ENCODE measurements at places on chromosomes 2 and 18.

DNA sequence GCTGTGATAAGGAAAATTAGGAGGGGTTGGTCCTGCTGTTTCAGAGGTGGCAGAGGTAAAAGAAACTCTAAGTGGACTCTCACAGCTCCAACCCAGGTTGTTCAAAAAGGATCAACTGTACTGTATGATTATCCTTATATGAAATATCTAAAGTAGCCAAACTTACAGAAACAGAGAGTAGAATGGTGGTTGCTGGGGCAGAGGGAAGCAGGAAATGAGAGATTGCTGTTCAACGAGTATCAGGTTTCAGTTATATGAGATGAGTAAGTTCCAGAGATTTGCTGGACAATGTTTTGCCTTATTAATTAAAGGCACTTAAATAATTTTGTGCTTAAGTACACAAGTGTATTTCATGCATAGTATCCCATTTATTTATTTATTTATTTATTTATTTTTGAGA is 972.0 kb upstream of the LRRTM1 start:
- DNase-seq, result no peak
- no peak overlapping the region for H3K4me3 ChIP-seq
- no peaks in the 10 kb centered on the region for H3K27me3 ChIP-seq
- H3K27ac ChIP-seq, result no peak overlapping the region

DNA sequence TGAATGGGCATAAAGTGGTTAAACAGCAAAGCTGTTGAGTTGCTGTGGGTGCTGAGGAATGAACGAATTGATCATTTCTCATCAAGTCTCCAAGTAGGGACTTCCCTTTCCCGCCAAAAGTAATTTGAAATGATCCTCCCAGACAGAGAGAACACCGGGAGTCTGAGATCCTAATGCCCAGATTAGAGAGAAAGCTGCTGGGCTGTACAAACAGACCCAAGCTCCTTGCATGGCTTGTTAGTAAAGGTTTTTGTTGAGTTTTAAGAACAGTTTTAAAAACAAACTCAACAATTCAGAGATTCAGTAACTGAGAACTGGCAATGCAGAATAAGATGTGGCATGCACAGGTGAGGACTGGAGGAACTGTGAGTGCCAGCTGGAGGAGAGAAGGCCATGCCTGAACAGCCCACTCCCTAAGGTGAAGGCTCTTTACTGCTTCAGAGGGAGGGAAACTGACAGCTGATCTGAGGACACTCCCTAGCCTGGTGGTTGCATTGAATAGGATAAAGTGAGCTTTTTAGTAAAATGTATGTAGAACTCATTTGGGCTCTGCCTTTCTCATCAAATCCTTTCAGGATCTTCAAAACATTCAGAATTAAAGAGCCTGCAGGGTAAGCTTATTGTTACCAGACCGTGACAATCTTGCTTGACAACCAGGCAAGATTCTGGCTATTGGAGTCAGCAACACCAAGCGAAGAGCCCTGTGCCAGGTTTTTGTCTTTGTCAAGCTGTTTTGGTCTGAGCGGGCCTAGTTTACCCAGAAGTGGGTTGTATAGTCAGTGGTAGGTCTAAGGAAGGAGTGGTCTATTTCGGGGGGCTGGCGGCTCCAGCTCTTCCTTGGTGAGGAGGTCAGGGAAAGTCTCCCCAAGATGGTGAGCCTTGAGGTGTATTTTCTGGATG is 63.2 kb upstream of the IGFBP5 start:
- no peak overlapping the region for H3K27ac ChIP-seq
- no peaks in the 10 kb centered on the region for H3K36me3 ChIP-seq
- H3K4me3 ChIP-seq, result no peak overlapping the region
- H3K4me1 ChIP-seq, result no peaks in the 10 kb centered on the region

GRCh38 chr2:66852953-66853352 is 418.0 kb downstream of the MEIS1 start:
- H3K27me3 ChIP-seq, result no peaks in the 10 kb centered on the region
- no peak for DNase-seq
- H3K36me3 ChIP-seq, result no peaks in the 10 kb centered on the region
- H3K4me3 ChIP-seq, result no peak overlapping the region
- H3K27ac ChIP-seq, result no peak overlapping the region
- no peaks in the 10 kb centered on the region for H3K4me1 ChIP-seq

DNA sequence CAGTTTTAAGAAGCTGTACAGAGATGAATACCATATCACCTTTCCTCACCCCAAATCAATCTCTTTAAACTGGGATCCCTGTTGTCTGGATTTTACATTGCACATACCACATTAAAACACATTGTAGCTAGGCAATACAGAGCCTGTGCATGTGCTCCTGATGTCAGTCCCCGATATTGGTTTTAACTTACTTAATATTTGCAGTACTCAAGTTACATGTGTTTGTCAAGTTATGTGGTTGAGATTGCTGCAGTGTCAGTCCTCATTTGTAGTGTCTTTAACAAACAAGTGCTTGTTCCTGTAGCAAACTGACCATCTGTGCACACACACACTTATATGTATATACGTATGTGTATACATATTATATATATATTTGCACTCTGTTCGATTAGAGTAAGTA is 10.4 kb upstream of the UBE2E3 start:
- H3K27me3 ChIP-seq, result no peaks in the 10 kb centered on the region
- no peak overlapping the region for H3K27ac ChIP-seq
- DNase-seq, result no peak
- no peak overlapping the region for H3K4me3 ChIP-seq
- no peaks in the 10 kb centered on the region for H3K36me3 ChIP-seq
- H3K4me1 ChIP-seq, result no peaks in the 10 kb centered on the region

GRCh38 chr2:223526106-223526505 is 76.1 kb downstream of the SCG2 start:
- no peak overlapping the region for H3K4me3 ChIP-seq
- no peak overlapping the region for H3K27ac ChIP-seq
- no peaks in the 10 kb centered on the region for H3K27me3 ChIP-seq
- H3K4me1 ChIP-seq, result no peaks in the 10 kb centered on the region
- no peak for DNase-seq

DNA sequence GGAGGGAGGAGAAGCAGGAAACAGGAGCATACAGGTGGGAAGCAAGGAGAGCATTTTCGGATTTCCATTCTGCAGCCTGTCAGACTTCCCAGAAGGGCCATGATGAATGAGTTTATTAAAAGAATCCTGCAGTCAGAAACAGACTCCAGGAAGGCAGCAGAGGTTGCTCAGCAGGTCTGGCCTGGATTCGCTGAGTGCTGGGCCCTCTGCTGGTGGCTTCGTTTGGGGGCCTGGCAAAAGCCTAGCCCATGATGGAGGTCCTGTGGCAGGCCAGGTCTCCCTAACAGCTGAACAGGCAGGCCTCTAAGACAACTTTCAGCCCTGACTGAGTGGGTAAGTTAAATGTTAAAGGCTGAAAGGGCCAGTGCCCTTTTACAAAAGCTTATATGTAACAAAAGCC is 108.2 kb upstream of the CAPN13 start:
- no peak overlapping the region for H3K27ac ChIP-seq
- H3K27me3 ChIP-seq, result no peaks in the 10 kb centered on the region
- H3K4me3 ChIP-seq, result no peak overlapping the region
- no peaks in the 10 kb centered on the region for H3K36me3 ChIP-seq
- no peaks in the 10 kb centered on the region for H3K4me1 ChIP-seq

GRCh38 chr2:225584796-225585195 is 185.3 kb downstream of the NYAP2 start:
- H3K4me3 ChIP-seq, result no peak overlapping the region
- H3K27ac ChIP-seq, result no peak overlapping the region
- H3K4me1 ChIP-seq, result no peaks in the 10 kb centered on the region
- no peak for DNase-seq

DNA sequence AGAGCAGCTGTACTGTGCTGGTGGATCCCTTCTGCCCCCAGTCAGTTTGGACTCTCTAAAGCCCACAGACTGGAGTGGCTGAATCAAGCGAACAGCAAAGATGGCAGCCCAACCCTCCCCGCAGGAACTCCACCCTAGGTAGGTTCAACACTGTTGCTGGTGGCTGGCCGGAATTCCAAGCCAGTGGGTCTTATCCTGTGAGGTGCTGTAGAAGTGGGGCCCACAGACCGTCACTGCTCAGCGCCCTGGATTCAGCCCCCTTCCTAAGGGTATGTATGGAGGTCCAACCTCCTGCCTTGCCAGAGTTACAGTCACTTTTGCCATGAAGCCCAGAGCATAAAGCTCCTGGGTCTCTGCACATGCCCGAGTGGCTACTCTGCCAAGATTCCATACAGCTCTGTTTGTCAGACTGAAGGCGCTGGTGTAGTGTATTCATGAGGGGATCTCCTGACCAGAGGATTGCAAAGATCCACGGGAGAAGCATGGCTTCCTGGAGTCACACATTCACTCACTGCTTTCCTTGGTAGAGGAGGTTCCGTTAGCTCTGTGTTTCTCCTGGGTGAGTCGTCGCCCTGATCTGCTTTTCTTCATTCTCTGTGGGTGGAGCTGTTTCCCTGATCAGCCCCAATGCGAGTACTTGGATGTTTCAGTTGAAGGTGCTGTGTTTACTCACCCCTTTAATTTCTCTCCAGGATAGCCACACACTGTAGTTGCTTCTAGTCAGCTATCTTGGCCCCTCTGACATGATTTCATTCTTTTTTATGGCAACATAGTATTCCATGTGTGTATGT is 293.6 kb upstream of the THUMPD2 start:
- H3K4me3 ChIP-seq, result no peak overlapping the region
- no peaks in the 10 kb centered on the region for H3K36me3 ChIP-seq
- H3K27me3 ChIP-seq, result no peaks in the 10 kb centered on the region
- no peak overlapping the region for H3K27ac ChIP-seq

All from colonic mucosa (tissue), 4 donors.